ENCODE measurements at places on chromosomes 16 and 17.

DNA sequence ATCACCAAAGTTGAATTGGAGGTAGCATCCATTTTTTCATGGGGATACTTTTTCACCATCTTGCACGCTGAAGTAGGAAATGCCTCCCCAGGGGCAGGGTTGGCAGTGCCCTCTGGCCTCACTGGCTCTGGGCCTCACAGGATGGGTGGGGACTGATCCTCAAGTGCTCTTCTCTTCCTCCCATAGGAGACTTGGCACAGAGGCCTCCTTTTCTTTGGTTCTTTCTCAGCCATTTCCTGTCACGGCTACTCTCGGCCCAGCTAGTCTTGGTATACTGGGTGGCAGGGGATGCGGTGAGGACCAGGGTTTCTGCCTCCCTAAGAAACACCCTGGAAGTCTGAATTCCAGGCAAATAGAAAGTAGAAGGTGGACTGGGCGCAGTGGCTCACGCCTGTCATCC, 58.2 kb downstream of the PECAM1 start:
- no peak for DNase-seq

GRCh38 chr17:50626037-50626574, 8.6 kb upstream of the ABCC3 start:
- DNase-seq, result peak; percentile 32

GRCh38 chr16:58515871-58516767, 802 bp downstream of the SETD6 start:
- DNase-seq, result peak; percentile 11

- no peak for DNase-seq
Measured at GRCh38 chr16:80984124-80984892, 22.4 kb downstream of the CMC2 start.

GRCh38 chr17:37191219-37191618, 184.6 kb upstream of the C17orf78 start:
- DNase-seq, result no peak

DNA sequence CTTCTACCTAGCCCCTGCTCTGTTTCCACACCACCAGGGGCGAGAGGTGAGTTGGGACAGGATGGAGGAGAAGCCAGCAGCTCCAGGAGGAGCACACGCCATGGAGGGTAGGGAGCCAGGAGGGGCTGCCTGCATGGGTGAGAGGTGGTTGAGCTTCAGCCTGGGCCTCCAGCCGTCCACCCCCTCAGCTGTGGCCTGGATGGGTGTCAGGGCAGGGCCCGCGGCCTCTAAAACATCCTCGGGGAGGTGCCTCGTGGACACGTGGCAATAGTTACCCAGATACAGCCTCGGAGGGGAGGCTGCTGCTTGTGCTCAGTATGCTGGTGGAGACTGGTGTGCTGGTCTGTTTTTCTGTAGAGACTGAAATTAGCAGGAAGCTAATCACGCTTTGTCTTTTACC, 104.7 kb upstream of the GSE1 start:
- DNase-seq, result no peak

- DNase-seq, result peak; percentile 11
Measured at GRCh38 chr17:36705874-36706731, 104.7 kb downstream of the MRM1 start.

GRCh38 chr17:2964831-2965230, 98.6 kb downstream of the OR1D5 start:
- DNase-seq, result no peak

GRCh38 chr16:72410492-72410891, 238.5 kb upstream of the PMFBP1 start:
- no peak for DNase-seq

- no peak for DNase-seq
Measured at GRCh38 chr16:74521691-74522090, 85.2 kb downstream of the GLG1 start.

GRCh38 chr16:14672403-14672971, 21.6 kb downstream of the PLA2G10 start:
- DNase-seq, result no peak

GRCh38 chr17:63537991-63538692, 12.1 kb upstream of the DCAF7 start:
- no peak for DNase-seq

DNA sequence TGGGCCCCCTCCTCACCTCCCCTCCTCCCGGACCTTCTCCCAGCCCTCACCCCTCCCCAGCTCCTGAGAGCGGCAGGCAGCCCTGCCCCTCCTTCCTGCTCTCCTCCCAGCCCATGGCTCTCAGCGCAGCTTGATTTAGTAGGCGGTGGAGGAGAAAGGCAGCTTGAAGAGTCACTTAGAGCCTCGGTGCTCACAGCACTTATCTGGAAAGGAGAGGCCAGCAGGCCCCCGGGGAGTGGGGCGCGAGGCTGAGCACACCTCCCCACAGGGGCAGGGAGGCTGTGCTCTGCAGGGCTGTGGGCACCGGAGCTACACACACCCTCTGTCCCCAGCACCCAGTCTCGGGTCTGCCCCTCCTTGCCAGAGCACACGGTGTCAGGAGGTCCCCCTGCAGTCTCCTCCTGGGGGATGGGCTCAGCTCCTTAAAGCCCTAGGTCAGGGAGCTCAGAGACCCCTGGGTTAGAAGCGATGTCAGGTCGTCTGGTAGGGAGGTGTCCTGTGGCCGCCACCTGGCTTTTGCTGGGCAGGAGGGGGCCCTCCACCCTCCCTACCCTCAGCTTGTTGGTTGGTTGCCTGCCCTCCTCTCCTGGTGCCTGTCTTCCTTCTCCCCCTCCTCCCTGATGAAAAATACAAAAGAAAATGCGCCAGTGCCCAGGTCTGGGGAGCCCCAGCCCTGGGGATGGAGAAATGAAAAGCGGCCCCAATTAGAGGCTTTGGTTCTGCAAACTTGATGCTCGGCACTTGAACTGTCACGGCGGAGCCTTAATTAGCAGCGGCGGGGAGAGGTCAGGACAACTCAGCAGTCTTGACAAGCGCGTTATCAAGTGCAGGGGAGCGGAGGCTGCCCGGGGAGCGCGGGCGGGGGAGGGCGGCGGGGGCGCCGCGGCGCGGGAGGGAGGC, 151.1 kb upstream of the GSE1 start:
- DNase-seq, result no peak

GRCh38 chr17:1873418-1873817, 43.6 kb downstream of the RPA1 start:
- DNase-seq, result no peak

GRCh38 chr16:23729503-23730424, 16.7 kb upstream of the ERN2 start:
- no peak for DNase-seq

DNA sequence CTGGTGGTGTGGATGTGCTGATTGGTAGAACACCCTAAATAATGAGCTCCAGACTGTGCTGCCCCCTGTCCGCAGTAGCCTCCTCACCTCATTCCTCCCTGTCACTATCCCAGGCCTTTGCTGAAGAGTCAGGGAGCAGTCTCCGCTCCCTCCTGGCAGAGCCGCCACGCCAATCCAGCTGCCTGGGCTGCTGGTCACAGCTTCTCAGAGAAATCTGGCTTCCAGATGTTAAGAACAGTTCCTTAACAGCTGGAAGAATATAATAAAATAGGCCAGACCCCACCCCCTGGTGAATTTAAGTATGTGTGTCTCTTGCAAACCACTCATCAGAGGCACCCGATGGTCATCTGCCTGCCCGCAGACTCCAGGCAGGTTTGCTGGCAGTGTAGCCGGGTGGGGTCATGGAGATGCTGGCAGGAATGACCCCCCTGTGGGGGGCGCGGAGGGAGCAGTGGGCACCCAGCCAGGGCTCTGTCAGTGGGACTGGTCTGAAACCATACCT, 161.0 kb downstream of the CCDC182 start:
- DNase-seq, result no peak

GRCh38 chr16:27237219-27238015, 31.2 kb downstream of the NSMCE1 start:
- DNase-seq, result peak; percentile 69

GRCh38 chr17:35073183-35073790, 9.8 kb upstream of the RFFL start:
- no peak for DNase-seq

GRCh38 chr17:47252766-47253512, 688 bp upstream of the ITGB3 start:
- DNase-seq, result no peak

DNA sequence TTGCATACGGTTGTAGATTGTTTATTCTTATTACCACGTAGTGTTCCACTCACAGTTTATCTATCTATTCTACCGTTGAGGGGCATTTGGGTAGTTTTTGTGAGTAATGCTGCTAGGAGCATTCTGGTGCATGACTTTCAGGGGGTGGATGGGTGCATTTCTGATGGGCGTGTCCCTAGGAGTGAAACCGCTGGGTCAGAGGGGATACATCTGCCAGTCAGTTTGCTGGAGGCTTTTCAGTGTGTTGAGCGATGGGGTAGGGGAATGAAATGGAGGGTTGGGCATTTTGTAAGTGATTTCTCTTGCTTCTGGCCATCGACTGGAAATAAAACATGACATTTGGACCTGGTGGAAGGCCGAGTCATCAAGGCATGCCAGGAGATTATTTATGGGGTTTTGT, 17.0 kb upstream of the IRX3 start:
- no peak for DNase-seq

DNA sequence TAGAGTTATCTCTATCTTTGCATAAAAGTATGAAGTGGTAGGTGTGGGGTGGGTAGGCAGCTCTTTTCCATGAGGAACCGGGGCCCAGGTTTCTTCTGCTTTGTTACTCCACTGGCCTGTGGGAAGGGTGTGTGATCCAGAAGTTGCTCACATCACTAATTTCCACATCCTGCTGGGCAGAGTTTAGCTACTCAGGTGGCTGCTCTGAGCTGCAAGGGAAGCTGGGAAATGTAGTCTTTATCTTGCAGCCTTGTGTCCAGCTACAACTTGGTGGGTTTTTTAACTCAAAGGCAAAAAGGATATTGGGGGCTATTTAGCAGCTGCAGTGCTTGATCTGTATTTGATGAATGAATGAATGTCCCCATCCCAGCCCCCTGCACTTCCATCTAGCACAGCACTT, 335.3 kb downstream of the SNX29 start:
- no peak for DNase-seq

- DNase-seq, result no peak
Measured at GRCh38 chr16:6891496-6891895, 441.1 kb upstream of the RBFOX1 start.

- DNase-seq, result peak; percentile 62
Measured at GRCh38 chr16:87635541-87636049, 33.3 kb downstream of the JPH3 start.

- DNase-seq, result no peak
Measured at GRCh38 chr17:39701012-39701783, 1.3 kb downstream of the ERBB2 start.

- DNase-seq, result no peak
Measured at GRCh38 chr17:30368912-30369720, 9.6 kb upstream of the CPD start.

DNA sequence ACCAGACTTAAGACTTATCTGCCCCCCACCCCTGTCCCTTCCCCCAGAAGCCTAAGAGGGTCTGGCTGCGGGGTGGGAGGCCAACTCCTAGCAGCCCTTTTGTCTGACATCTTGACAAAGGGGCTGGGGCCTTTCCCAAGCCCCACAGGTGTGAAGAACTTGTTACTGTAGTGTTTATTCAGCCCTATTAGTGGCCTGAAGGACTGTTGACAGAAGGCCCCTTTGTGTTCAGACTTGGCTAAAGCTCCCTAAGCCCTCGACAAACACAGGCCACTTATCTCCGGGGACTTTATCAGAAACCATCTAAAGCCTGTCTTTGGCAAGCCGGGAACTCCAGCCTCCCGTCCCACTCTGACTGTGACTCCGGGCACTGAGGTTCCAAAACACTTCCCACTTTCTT, 129.8 kb downstream of the NTN1 start:
- no peak for DNase-seq

DNA sequence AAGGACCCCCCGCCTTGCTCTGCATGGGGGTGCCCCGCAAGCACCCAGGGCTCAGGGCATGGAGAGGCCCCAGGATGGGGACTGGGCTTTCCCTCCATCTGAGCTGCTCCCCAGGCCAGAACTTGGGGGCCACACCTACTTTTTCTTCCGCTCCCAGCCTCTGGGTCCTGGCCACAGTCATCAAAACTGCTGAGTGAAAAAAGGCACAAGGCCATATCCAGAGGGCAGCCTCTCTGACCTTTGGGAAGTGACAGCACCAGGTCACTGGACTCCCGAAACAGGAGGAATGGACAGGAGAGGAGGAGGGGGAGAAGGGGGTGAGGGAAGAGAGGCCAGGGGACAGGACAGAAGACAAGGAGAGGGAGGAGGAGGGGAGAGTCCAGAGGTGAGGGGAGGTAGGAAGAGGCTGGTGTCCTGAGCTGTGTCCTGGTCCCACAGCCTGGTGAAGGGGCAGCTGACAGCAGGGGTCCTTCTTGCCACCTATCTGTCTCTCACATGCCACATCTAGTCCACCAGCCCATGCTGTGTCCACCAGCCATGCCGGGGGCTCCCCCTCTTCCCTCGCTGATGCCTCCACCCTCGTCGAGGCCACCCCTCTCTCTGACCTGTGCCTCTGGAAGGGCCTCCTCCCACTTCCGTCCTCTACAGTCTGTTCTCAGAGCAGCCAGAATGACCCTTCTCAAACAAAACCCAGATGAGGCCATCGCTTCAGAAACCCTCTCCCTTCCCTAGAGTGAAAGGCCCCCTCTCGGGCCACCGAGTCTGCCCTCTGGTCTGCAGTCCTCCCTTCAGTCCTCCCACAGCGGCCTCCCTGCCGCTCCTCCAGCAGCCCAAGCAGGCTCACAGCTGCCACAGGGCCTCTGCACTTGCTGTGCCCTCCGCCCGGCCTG, 73.9 kb upstream of the TOB1 start:
- no peak for DNase-seq

GRCh38 chr17:42116705-42117396, 4.3 kb downstream of the KAT2A start:
- DNase-seq, result peak; percentile 42

DNA sequence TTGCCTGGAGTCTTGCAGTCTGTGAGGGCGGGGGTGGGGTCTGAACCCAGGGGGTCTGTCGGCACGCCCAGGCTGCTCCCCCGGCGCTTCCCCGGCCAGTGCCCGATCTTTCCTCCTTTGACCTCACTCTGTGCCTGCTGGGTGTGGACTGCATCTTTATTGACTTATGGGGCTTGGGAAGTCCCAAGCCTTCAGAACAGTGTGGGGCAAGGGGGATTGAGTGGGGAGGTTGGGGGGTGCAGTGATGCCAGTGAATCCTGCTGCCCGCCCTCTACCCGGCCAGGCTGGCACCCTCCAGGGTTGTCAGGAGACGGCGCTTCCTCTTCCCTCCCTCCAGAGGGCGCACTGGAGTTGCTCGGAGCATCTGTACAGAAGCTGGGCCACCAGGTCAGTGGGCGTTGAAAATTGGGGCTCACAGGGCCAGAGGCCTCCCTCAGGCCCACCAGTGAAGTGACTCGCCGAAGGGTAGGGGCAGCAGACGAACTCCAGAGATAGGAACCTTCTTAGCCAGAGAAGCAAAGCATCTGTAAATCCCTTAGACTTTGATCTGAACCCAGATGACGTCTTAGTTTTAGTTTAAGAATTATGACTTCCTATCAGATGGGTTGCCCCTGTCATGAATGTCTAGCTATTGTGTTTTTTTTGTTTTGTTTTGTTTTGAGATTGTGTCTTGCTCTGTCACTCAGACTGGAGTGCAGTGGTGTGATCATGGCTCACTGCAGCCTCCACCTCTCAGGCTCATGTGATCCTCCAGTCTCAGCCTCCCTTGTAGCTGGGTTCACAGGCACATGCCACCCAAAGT, 184.8 kb upstream of the CIBAR2 start:
- peak; percentile 30 for DNase-seq

GRCh38 chr16:83513008-83513755, 294.6 kb upstream of the HSBP1 start:
- no peak for DNase-seq
